Mesothelial cell of epicardium (in vitro differentiated cells): ENCODE measurements at places on chromosomes 16 and 17.

DNA sequence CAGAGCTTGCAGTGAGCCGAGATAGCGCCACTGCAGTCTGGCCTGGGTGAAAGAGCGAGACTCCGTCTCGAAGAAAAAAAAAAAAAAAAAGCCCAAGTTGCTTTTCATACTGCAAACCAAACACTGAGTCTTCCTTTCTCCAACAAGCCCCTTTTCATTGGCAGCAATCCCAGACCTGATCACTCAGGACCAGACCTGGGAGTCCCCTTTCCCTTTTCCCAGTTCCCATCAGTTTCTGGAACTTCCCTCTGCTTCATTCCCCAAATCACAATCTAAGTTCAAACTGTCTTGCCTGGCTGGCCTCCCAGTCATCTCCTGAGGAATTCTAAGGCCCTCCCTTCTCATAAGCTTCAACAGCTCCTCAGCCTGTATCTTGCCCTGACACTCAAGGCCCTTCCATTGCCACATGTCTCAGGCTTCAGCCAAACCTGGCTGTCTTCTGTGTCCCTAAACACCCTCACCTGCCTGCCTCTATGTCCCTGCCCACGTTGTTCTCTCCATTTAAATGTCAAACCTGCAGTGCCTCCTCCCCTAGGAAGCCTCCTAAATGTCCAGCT, 11.8 kb upstream of the PHF12 start:
- no peak for DNase-seq

GRCh38 chr17:2362016-2362415, 24.7 kb downstream of the SGSM2 start:
- DNase-seq = no peak

DNA sequence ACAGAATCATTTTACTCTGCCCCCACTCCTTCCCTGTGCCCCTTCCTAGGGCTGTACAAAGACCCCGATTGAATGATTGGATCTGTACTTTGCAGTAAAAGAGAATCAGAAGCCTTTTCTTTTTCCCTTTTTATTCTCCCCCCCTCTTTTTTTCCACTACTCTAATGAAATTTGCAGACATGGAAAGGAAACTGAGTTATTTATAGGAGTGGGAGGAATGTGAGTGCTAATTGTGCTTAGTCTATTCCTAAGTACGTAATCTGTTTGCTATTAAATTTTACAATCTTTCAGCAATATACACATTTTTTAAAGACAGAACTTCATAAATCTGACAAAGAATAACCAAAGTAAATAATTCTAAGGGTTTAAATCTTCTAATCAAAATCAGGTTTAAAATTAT, 314.3 kb downstream of the MAP2K6 start:
- DNase-seq = no peak

DNA sequence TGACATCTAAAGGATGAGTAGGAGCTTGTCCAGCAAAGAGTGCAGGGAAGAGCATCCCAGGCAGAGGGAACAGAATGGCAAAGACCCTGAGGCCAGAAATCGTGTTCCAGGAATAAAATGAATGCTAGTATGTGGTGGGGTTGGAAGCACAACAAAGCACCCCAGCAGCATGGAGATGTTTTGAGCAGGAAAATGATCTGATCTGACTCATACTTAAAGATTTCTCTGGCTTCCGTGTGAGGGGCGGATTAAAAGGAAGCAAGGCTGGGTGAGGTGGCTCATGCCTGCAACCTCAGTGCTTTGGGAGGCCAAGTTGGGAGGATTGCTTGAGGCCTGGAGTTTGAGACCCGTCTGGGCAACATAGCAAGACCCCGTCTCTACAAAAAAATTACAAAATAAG, 2.3 kb downstream of the SLC5A11 start:
- DNase-seq = no peak

DNA sequence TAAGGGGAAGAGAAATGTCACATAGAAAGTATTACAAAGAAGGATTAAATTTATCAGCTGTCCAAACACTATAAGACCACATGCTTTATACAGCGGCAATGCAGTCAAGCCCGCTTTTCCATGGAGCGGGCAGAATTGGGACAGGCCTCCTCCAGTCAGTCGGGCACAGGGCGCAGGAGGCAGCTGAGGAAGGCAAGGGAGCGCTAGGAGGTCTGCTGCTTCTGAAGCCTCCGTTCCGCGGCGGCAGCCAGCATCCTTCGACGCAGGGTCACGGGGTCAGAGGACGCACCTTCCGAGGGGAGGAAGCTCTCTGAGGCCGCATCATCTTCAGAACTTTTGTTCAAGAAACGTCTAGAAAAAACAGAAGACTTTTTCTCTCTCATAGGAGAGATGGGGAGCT, 62.6 kb downstream of the AMFR start:
- DNase-seq = no peak

DNA sequence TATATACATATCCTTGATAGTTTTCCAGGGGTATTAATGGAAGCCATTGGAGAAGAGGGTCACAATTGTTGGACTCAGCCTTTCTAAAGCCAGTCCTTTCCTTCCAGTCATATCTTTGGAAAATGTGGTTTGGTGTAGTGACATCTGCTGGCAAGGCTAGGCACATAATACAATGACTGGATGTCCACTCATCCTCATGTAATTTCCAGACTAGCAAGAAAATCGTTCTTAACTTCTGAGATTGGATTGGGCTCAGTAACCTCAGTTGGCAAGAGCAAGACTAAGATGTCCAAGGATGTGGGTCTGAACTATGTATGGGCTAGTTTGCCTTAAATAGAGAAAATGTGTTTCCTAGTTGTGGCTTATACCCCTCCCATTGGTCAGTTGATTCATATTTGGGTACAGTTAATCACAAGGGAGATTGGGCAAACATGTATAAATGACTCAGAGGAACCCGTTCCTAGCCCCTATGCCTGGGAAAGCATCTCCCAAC, 8.7 kb upstream of the KAT7 start:
- no peak for DNase-seq

DNA sequence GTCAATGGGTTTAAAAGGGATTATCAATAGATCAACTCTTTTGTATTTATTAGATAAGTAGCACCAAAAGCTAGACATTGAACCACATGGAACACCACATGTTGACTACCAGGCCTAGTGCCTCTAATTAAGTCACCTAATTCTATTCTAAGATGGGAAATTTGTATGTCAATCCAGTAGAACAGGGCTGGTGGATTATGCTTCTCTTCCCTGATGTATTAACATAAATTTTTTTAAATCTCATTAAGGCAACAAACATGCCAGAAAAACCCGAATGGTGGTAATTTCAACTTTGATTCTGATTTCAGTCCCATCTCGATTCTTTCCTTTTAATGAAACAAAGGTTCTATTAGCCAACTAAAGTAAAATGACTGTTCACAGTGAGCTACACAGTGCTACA, 92.6 kb downstream of the KANSL1 start:
- no peak for DNase-seq

GRCh38 chr16:86365513-86366273, 144.6 kb upstream of the FOXF1 start:
- DNase-seq = no peak

DNA sequence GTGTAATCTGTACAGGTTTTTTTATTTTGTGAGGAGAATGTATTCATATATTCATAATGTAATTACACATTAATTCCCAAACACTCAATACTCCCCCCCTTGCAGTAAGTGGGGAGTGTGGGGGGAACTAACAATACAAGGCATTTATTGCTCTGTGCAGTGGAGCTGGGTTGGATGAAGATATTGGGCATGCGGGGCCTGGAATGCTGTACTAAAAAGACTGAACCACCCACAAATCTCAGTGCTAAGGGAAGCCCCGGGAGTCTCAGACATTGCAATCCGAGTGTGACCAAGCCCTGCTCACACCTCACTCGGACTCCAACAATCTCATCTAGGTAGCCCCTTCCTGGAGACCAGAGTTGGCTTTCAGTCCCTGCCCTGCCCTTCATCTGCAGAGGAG, 6.0 kb downstream of the PLLP start:
- no peak for DNase-seq

GRCh38 chr16:66406534-66407221, 20.4 kb upstream of the BEAN1 start:
- DNase-seq = peak; percentile 94

DNA sequence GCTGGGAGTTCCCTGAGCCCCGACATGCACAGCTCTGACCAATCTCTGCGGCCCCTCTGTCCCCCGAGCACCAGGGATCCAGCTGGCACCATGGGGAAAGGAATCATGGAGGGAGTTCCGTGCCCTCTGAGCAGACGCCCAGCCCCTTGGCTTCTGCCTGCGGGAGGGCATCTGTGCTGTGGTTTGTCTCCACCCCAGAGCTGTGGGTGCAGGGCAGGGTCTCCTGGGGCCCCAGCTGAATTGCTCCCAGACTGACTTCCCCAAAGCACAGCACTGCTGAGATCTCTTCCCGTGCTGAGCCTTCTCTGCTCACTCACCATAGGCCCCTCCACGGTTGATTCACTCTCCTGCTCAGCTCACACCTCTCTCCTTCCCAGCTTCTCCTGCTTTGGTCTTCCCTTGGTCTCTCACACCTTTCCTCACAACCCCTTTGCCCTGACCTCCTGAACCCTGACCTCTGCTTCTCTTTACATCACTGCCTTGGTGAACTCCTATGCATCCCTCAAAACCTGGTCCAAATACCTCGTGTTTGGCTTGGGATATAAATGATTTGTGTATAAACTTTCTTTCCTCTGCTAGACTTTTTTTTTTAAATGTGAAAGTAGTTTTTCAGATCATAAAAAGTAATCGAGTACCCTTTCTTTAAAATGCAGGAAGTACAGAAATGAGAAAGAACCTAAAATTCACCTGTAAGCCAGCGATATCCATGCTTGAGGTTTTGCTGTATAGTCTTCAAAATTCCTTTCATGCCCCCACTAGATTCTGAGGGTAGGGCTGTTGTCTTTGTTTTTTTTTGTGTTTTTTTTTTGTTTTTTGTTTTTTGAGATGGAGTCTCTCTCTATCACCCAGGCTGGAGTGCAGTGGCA, 265.3 kb downstream of the SEC14L1 start:
- no peak for DNase-seq

GRCh38 chr17:78476973-78477372, 98.5 kb downstream of the PGS1 start:
- no peak for DNase-seq

GRCh38 chr16:80440667-80441066, 100.1 kb upstream of the DYNLRB2 start:
- DNase-seq = no peak

GRCh38 chr16:68040506-68041288, 17.6 kb downstream of the DUS2 start:
- peak; percentile 46 for DNase-seq

DNA sequence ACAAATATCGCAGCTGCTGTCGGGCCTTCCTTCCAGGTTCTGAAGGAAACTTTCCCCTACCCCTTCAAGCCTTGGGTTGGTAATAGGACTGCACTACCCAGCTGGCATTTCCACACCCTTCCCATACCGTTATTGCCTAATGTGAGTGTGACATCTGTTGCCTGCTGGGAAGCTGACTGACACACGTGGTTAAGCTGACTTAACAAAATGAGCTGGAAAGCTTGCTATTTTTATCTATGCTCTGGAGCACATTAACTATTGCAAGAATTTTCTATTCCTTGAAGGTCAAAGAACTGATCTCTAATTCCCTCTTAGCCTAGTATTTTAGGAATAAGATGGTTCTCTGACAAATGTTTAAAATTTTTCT, 79.5 kb downstream of the PMP22 start:
- no peak for DNase-seq

DNA sequence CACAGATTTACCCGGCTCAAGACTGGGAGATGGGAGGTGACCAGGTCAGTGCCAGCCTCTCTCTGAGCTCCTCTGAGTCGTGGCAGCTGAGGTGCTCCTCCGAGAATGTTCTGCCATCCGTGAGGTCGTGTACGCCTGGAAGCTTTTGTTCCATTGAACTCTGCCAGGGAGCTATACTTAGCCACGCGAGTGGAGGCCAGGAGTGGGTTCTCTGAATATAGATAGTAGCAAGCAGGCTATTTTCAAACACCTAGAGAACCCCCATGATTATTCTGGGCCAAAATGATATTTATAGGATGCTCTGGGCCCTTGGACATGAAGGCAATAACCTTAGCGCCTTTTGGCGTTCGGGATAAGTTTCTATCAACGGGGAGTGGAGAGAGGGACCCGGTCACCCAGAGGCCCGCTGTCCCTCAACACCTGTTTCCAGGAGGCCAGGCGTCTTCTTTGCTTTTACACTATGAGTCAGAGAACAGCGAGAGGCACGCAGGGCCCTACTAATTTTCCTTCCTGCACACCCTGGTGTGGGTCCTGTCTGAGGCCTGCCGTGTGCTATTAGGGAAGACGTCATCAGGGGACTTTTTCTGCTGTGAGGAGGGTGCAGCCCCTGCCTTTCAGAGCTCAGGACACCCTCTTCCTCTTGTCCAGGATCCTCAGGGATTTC, 11.0 kb upstream of the MVD start:
- no peak for DNase-seq

DNA sequence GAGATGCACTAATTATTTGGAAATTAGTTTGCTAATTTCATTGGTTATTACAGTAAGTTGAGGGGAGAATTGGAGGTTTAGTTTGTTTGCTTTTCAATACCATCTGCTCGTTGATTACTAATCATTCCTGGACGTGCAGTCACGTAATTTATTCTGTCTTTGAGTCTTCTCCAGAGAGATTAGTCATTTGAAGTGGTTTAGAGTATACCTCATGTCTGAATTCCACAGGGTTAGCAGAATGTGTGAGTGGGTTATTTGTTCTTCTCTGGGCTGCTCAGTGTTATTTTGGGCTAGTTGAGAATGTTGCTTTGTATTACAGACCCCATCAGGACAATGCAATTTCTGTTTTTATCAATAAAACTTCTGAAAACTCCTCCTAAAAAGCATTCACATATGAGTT, 265.0 kb downstream of the RBFOX1 start:
- DNase-seq = no peak

GRCh38 chr17:11668618-11669017, 70.3 kb downstream of the DNAH9 start:
- no peak for DNase-seq

GRCh38 chr16:88132836-88133506, 181.7 kb downstream of the BANP start:
- no peak for DNase-seq

- DNase-seq = no peak
Measured at GRCh38 chr17:65143889-65144604, 6.9 kb downstream of the RGS9 start.

DNA sequence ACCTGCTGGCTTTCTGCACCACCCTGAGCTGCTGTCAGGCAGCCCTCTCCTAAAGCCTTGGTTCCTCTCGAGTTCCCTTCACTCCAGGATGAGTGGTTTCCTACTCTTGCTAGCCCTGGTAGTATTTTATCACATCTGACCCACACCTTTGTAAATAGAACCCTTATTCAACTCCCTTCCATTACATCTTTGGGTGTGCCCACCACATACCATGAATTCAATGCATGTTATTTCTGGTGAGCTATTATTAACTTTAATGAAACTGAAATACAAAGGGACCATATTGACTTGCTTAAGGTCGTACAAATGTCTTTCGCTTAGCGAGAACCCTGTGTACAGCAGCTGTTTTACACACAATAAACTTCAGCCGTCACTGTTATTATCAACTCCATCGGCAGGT, 521.3 kb downstream of the GRIN2A start:
- DNase-seq = no peak
